ENCODE measurements at places on chromosomes 2 and 18. TPM values are rescaled to one million over a fixed set of nuclear protein-coding genes. Genes with fewer than 3 reads are reported as not detected.

NEUROD1 gene
- total RNA-seq: not detected

- H3K4me3 ChIP-seq: no peak overlapping the region
- H3K27me3 ChIP-seq: no peaks in the 10 kb centered on the region
- H3K4me1 ChIP-seq: no peaks in the 10 kb centered on the region
- no peak for DNase-seq
- no peaks in the 10 kb centered on the region for H3K36me3 ChIP-seq
Observed at GRCh38 chr2:75545922-75546321, 14.8 kb downstream of the EVA1A start.

- H3K27ac ChIP-seq: no peak overlapping the region
- no peak overlapping the region for H3K4me3 ChIP-seq
- no peak for DNase-seq
- peaks cover 46% of the 10 kb centered on the region for H3K36me3 ChIP-seq
Observed at GRCh38 chr2:98541906-98542305, 66.4 kb downstream of the COA5 start.

DNA sequence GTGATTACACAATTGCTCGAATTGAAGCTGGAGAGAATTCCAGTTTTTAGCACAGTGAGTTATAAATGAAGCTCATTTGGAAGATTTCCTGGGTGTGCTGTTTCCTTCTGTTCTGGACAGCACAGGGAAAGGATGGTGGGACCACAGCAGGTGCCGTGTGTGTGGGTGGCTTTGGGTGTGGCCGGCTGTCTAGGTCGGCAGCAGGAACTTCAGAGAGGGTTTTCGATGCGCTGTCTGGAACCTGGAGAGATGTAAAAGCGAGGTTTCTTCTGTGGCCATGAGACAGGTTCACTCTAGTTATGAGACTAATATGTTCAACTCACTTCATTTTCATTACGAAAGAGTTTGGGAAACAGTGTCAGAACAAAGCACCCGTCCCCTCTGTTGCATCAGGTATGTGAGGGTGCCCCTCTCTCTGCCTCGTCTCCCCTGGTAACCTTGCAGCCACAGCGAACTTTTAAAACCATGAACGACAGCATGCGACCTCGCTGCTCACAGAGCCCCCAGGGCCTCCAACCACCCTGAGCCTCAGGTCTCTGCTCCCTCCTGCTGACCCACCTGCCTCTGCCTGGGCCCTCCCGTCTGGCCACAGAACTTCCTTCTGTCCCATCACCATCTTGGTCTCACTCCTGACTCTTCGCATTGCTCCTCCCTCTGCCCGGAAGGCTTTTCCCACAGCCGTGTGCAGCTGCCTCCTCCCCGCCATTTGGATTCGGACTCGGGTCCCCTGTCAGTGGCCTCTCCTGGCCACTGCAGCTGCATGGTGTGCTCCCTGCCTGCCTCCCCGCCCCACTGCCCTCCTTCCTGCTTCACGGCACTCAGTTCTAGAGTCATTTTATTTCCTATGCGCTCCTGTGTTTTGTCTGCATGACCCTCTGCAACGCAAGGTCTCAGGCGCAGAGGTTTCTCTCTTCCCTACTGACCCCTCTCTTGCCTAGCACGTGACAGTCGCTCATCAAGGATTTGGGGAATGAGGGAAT, 151.2 kb downstream of the NDUFA10 start:
- H3K27me3 ChIP-seq: peaks cover 20% of the 10 kb centered on the region
- no peaks in the 10 kb centered on the region for H3K4me1 ChIP-seq
- no peak overlapping the region for H3K4me3 ChIP-seq
- DNase-seq: no peak

DNA sequence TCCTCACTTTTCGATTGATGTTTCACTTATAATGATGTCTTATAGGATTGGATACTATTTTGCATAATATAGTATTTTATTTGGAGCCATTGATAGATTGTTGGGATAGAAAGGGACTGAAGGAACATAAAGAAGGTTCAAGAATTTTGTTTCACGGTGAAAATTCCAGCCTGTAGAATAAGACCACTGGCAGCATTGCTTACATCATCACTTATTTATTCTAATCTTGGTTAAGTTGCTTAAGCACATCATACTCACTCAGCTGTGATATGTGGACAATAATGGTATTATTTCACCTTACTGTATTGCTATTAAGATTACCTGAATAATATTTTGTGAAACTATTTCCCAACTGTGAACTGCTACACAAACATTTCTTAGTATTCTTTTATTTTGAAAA, 118.3 kb downstream of the FIGN start:
- H3K4me1 ChIP-seq: no peaks in the 10 kb centered on the region
- H3K27me3 ChIP-seq: peaks cover 2% of the 10 kb centered on the region
- H3K36me3 ChIP-seq: no peaks in the 10 kb centered on the region
- DNase-seq: no peak
- no peak overlapping the region for H3K4me3 ChIP-seq

DNA sequence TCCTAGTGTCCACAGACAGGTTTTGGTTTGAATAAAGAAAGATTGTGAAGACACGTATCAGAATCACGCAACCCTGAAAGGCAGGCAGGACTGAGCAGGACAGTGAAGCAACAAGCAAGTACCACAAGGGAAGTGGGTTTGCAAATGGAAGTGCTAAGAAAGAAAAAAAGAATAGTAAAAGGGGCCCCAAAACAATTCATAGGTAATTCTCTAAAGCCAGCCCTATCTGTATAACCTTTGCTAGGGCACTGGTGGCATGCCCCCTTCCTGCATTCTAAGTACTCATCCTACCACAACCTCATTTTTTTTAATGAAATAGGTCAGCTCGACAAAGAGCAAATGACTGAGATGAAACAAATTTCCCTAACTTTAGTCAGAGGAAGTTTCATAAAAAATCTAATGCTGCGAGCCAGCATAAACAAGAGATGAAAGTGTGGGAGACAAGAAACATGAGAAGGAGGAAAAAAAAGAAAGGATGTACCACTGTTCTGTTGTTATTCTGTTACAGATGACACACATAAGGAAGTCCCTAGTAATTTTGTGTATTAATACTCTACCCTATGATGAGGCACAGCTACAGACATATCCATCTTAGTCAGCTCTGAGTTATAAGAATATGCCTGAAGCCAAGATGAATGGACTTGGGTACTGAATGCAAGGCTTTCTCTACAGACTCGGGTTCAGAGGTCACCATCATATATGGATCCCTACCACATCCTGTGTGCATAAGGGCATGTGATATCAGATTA, 32.2 kb downstream of the IKZF2 start:
- no peaks in the 10 kb centered on the region for H3K36me3 ChIP-seq
- H3K27ac ChIP-seq: peak overlapping the region; percentile 76
- peak overlapping the region; percentile 32 for H3K4me3 ChIP-seq

ANKRD30BL gene
- total RNA-seq: not detected

GTF2A1L gene
- not detected for total RNA-seq

MAL gene
- 129 TPM for total RNA-seq

KANSL1L gene
- total RNA-seq: 9.6 TPM
